ENCODE measurements at places on chromosomes 5 and 9.

- no peak for DNase-seq
These were observed 9.4 kb downstream of the FYB1 start for GRCh38 chr5:39209924-39210323.

GRCh38 chr5:115414406-115415142 is 118.1 kb upstream of the CCDC112 start:
- peak; percentile 93 for DNase-seq

DNA sequence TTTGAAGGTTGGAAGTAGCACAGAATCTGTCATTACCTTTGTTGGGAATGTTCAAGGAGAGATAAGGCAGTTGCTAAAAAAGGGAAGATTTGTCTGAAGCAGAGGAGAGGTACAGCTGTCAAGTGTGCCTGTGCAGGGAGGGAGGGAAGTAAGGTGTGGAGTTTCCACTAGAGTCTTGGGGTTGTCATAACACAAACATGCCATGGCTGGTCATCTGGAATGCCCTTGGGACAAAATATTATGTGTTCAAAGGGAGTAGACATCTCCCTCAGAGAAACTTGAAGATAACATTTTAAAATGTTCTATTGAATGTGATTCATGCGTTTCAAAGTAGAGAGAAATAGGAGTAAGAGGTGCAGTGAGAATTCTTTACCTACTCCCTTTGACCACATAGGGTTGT is 95.0 kb downstream of the MUSK start:
- no peak for DNase-seq

- DNase-seq, result no peak
These were observed 668.3 kb downstream of the DNAH5 start for GRCh38 chr5:13276156-13276555.

DNA sequence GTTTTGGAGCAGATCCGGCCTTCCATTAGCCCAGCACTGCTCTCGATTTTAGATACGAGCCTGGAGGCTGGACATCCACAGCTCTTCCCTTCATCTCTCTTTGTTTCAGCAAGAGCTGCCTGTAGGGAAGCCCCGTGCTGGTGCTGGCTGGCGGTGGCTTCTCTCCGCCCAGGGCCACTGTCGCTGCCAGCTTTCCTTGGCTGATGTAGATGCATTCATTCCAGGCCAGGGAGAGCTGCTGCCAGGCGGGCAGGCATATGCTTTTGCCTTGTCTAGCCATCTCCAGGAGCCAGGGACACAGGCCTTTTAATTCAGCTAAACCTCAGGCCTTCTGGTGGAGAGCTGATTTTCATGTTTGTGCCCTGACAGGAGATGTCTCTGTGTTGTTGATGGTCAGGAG is 409.3 kb upstream of the CLINT1 start:
- DNase-seq, result no peak

DNA sequence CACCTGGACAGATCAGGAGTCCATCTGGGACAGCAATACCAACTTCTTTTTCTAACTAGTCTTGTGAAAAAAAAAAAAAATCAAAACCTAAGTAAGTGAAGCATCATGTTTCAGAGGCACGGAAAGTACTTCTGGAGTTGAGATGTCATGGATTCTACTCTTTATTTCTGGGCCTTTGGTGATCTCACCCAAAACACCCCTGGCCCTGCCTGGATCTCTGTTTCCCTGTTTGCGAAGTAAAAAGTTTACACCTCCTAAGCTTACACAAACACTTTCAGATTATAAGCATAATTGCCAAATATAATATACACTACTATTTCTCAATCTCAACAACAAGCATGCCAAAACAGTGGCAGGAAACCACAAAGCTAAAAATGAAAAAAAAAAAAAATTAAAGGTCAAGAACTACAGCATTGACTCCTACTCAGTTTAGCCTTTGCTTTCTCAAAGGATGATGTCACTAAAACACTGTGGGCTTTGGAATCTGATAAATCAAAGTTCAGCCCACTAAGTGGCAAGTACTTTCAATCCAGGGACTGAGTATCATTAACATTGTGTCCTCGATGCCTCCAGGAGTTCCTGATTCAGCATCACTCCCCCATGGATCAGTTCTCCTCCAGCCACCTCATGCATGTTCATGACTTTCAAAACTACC is 291.9 kb downstream of the NFIB start:
- DNase-seq, result no peak

- DNase-seq, result no peak
These were observed 90.9 kb upstream of the MINAR2 start for GRCh38 chr5:129656952-129657351.

- DNase-seq, result no peak
These were observed 386.1 kb downstream of the NTRK2 start for GRCh38 chr9:85055506-85056202.

DNA sequence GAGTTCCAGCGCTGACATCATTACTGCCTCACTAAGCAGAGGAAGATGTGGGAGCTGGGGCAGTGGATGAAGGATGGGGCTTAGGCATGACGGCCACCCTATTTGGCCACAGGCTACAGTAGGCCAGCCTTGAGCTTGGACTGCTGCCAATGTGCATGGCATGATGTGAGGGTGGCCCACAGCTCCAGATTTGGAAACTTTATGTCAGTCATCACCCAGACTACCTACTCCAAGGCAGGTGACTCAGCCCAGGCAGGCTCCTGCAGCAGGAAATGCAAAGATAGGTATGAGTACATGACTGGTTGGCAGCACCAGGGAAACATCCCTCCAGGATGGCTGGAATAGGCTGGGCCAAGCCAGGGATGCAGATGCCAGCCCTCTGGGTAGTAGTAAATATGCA is 303.6 kb downstream of the SPOCK1 start:
- no peak for DNase-seq

DNA sequence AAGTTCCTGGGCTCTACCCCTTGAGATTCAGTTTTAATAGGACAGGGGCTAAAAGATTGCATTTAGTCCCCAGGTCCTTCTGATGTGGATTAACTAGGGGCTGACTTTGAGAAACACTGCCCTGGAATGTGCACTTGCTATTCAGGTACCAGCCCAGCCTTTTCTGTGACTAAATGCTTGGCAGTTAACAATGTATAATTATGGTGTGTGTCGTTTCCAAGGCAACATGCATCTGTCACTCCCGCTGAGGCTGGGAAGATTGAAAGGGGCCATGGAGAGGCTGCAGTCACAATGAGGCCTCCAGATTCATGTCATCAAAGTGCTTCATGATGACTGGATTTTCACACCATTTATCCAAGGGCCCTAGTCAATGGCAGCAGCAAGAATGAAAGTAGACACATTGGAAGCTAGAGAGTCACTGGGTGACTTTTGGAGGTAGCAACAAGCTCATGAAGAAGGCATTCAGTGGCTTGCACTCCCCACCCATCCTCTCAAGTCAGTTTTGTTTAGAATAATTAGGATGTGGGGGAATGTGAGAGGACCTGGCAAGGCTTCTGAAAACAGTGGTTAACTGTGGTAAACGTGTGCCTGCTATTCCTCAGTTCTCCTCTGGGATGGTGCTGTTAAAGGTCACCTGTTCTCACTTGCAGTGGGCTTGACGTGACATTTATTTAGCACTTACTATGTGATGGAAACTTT is 28.3 kb downstream of the RAI14 start:
- DNase-seq, result peak; percentile 21

DNA sequence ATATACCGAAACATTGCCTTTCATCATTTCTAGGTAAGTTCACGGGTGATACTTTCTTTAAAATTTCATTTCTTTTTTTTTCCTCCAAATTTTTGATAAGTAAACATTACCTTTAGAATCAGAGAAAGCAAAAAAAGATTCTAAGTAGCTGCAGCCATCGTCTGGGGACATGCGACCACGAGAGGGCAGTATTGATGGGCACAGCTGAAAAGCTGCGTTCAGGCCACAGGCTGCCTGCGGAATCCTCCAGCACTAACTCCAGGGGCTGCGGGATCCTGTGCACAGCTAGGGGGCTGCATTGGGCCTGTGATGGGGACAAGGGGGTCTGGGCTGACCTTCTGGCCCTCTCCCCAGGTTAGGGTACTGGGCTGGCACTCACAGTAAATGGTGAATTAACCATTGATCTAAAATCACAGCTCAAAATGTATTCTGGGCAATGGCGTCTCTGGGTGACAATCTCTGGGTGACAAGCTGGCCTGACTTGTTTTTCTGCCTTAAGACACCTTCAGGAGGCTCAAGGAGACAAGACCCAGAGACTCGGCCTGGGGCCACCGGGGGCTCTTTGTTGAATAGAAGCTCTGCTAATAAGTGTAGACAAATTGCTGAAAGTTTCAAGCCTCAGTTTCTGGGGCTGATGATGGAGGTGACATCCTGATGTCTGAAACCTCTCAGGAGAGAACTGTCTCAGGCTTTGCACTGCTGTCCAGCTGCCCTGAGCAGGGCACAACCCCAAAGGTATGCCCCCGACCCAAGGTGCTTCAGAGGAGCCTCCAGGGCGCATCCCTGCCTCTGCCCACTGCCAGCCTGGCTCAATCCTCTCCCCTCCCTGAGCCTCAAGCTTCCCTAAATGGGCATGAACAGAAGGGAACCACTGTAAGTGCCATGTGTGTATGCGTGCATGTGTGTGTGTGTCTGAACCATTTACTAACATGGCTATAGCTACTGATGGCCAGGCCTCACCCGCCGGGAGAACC is 44.3 kb upstream of the SARDH start:
- peak; percentile 85 for DNase-seq

- no peak for DNase-seq
These were observed 378.3 kb upstream of the DAP start for GRCh38 chr5:11139217-11139865.

Data from AG08395 (cell line).